ENCODE measurements at places on chromosomes 12 and 14.

GRCh38 chr12:26728205-26729050 is 104.6 kb downstream of the ITPR2 start:
- DNase-seq, result no peak

- no peak for DNase-seq
Measured at GRCh38 chr12:2292560-2292959, 239.8 kb downstream of the CACNA1C start.

- DNase-seq, result peak; percentile 55
Measured at GRCh38 chr14:96038920-96039632, at the start of gene C14orf132. Gene C14orf132 (plus strand): TSS chr14:96039362. CDS start chr14:96039501, 139 bp downstream.

DNA sequence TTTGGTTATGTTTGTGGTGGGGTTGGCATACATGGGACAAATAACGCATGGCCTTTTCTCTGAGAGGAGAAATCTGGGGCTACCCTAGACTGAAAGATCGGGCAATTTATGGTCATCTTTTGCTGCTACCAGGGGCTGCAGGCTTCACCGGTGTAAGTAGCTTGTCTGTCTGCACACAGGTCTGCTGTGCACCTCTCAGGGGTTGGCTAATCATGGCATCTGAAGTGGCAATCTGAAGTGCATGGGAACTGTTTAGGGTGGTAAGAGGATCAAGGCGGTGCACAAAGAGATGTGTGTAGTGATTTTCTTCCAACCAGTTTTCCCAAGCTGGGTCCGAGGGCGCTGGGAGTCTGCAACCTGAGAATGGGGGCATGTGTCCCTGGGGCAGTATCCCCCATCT is 141.3 kb downstream of the EMP1 start:
- DNase-seq, result no peak

DNA sequence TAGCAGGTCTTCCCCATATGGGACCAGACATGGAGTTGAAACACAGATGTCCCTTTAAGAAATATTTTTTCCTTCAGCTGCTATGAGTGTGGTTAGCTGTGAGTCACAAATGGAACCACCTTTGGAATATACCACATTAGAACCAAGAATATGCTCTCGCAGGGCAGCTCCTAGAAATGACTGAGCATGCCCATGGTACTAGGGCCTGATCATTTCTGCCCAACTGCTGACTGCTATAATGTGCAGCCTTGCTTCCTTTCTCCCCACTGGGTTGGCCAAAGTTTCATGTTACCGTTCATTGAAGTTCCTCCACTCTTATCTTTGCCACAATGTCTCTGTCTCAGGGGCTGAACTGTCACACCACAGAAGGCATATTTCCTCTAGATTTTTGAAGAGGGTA is 1074.6 kb downstream of the FLRT2 start:
- no peak for DNase-seq

- peak; percentile 79 for DNase-seq
Measured at GRCh38 chr12:273382-273781, 10.7 kb upstream of the SLC6A13 start.

- no peak for DNase-seq
Measured at GRCh38 chr12:1369460-1369859, 224.9 kb downstream of the FBXL14 start.

DNA sequence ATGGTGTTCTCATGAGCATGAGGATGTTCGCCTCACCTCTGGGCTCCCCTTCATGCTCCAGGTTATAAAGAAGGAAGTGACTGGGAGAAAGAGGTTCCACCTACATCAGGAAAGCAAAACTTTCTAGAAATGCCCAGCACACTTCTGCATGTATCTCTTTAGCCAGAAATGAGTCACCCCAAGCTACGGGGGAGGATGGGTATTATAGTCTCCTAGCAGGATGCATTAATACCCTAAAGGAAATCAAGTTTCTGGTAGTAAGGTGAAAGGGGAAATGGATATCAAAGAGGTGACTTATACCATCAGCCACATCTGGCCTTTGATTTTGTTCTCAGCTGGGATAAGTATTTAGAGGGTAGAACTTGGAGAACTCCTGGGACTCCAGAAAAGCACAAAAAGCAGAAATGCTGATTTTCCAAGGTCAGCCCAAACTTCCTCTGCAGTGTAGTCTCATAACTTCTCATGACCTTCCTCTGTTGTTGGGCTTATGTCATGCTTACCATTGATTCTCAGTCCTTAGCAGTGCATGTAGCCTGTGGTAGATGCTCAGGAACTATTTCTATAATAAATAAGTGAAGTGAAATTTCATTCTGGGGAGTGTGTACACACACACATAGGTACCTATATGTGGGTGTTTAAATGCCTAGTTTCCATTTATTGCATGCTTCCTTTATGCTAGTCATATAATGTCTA is 209.4 kb upstream of the CRY1 start:
- DNase-seq, result no peak

DNA sequence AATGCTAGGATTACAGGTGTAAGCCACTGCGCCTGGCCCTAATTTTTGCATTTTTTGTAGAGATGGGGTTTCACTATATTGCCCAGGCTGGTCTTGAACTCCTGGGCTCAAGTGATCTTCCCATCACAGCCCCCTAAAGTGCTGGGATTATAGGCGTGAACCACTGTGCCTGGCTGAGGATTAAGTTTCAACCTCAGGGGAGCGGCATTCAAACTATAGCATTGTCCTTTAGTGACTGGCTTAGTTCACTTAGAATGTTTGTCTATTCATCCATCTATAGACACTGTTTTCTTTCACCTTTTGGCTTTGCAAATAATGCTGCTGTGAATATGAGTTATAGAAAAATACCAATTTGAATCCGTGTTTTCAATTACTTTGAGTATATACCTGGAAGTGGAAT is 25.2 kb downstream of the PTPN11 start:
- no peak for DNase-seq

- no peak for DNase-seq
Measured at GRCh38 chr12:26264215-26264838, 69.0 kb downstream of the SSPN start.

DNA sequence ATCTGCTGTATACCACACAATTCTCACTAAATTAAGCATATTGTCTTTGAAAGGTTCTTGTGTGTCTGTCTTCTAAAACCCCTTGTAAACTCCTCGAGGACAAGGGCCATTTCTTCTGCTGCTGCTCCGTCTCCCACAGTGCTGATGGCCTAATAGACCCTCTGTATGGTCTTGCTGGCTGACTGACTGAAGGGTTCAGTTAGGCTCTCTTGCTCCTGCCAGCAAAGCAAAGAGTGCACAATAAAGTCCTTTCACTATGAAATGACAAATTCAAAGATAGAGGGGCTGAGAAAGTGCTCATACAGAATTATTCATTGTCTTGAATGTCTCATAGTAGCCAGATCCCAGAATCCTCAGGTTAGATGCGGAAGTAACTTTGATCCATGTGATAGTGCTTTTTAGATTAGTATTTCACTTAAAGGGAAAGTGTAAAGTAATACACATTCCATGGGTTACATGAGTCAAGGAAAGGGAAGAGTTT is 14.2 kb upstream of the RIOX1 start:
- DNase-seq, result no peak

GRCh38 chr12:117023998-117024960 is 74.9 kb downstream of the TESC start:
- no peak for DNase-seq

GRCh38 chr12:124513297-124513867 is 54.0 kb downstream of the NCOR2 start:
- no peak for DNase-seq

DNA sequence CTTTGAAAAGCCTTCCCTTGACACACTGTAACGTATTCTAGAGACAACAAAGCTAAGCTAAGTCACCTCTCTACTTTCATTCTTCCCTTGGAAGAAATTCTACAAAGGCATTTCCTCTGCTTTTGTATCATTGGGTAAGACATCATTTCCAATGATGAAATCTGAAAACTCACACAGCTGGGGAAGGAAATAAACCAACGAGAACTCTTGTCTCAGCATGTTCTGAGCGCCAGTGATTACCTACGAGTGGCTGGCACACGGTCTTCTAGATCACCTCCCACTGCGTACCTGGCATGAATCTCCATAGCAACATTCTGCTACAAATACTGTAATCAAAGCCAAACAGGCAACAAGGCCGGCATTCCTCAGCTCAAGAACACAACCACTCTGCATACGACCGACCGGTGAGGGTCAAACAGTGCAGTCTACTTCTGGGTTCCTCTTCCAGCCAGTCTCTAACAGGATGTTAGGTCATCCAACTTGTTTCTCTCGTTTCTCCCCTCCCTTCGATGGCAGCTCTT is 7.6 kb downstream of the VPS37B start:
- DNase-seq, result peak; percentile 69

DNA sequence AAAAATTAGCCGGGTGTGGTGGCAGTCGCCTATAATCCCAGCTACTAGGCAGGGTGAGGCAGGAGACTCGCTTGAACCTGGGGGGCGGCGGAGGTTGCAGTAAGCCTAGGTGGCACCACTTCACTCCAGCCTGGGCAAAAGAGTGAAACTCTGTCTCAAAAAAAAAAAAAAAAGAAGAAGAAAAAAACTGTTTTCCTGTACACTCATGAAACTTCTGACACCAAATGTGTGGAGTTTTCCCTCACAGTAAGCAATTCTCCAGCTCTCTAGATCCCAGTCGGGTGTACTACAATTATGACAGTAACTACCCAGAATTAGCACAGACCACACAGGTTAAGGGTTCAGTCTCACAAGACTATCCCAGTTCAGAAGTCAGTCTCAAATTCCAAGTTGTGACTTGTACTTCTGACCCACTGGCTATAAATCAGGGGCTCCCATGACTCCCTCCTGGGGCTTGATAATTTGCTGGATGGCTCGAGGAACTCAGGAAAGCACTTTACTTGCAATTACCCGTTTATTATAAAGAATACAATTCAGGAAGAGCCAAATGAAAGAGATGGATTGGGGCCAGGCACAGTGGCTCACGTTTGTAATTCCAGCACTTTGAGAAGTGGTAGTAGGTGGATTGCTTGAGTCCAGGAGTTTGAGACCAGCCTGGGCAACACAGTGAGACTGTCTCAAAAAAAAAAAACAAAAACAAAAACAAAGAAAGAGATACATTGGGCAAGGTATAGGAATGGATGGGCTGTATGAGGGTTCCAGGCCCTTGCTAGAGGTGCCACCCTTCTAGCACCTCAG is 12.4 kb upstream of the ARF6 start:
- peak; percentile 20 for DNase-seq

DNA sequence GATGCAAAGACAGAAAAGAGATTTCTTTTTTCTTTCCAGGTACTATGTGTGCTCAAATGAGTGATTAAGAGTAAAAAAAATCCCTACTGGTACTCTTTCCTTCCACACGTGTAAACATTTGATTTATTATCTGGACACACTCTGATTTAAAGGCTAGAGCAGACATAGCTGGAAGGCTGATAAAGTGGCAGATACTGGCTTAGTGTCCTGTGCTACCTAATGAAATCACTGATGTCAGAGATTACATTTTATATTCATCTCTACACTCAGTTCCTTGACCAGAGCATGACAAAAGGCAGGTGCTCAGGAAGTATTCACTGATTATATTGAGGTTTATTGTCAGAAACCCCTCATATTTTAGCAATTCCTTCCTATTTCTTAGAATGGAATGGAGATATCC is 136.6 kb upstream of the SLC38A2 start:
- DNase-seq, result no peak

DNA sequence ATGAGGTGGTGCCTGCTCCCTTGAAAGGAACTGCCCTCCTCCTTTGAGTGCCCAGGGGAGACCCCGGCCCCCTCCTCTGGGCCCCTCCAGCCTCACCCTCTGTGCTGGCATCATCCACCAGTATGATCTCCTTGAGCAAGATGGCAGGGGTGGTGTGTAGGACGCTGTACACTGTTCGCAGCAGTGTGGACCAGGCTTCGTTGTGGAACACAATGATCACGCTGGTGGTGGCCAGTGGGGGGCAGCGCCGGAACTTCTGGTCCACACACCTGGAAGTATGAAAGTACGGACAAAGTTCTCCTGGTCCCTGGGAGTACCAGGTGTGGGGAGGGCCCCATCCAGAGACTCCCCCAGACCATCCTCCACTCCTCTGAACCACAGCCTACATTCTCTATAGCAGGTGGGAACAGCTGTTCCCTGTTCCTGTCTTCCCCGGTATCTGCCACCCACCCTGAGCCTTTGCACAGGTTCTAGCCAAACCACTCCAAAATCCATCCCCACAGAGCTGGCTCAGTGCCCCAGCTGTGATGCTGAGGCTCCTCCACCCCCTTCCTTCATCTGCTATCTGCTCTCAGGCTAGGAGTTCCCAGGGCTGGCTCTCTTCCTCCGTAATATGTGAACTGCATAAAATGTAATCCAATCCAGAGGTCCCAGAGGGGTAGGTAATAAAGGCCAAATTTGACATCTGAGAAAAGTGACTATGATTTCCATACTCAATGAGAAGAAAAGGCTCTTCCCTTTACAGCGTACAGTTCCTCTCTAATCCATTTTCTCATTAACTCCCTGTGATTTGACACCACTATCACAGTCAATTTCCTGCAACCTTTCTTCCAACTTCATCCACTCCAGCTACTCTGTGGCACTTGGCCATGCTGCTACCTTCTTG is 13.9 kb downstream of the GALNT6 start:
- DNase-seq, result no peak

DNA sequence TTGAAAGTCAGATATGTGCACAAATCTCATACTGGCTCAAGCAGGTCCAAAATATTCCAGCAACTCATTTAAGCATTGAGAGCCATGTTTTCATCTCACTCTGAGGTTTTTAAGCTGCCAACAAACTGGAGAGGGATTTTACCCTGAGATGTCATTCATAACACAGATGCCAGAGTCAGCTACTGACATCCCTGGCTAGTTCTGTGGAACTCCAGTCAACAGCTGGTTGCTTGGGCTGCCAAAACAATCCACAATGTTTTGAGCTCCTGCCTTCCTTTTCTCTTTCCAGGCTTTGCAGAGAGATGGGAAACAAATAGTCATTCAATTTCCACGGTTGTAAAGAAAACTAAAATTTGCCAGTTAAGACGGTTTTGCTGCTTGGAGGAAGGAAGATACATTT is 621.2 kb upstream of the FBXO33 start:
- no peak for DNase-seq

DNA sequence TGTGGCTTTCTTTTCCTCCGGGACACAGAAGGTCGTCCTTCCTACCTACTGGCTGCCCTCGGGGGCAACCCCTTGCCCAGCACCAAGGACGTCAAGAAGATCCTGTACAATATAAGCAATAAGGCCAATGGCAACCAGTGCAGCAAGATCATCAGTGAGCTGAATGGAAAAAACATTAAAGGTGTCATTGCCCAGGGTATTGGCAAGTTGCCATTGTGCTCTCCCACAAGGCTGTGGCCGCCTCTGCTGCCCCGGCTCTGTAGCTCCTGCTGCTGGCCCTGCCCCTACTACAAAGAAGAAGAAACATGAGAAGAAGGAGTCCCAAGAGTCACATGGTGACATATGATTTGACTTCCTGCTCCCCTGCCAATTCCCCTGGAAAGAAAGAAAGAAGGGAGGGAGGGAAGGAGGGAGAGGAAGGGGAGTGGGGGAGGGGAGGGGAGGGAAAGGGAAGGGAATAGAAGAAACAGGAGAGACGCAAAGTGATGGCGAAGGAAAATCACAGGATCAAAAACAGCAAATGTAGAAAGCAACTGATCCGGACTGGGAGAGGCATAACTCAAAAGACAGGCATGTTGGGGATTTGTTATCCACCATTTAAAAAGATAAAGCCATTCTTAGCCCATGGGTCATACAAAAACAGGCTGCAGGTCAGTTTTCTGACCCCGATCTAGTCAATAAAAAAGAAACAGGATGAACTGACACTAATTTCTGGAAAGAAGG is 61.3 kb upstream of the RESF1 start:
- no peak for DNase-seq

Data from activated CD4-positive, alpha-beta T cell treated with anti-CD3 and anti-CD28 coated beads, Interleukin-2, Interleukin-6, amounts not matched to agents 100 ng/mL and 50 ng/mL, durations not matched to agents 16 hours and 8 hours (primary cell).